ENCODE measurements at places on chromosomes 1 and 21.
A peak's percentile ranks its signal among the peaks of the same experiment; 100 is the strongest.

DNA sequence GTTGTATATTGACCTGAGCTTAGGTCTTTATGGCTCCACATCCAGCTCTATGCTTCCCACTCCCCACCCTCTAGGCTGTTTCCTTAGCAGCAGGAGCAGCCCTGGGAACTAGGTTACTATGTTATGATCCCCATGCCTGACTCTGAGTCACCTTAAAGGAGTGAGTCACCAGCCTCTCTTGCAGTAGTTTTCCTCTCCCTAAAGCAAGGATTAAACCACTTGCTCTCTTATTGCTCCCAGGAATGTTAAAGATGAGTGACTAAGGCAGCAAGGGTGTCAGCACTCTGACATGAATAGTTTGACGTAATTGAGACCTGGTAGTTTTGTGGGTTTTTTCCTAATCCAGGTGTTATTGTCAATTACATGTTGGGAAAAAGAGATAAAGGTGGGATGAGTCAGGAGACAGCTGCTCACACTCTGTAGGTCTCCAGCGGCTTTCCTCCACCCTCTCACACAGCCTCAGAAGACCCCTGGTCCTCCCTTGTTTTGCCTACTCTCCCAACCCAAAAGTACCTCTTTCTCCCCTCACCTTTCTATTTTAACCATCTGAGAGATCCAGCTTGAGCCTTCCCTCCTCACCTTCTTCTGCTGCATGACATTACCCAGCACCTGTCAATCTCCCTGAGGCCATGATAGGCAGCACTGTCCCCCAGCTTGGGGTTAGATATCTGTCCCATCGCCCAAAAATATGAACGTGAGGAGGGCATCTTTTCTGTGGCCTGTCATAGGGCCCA, 369.1 kb upstream of the VAMP3 start:
- DNase-seq = no peak

- peak; percentile 34 for DNase-seq
These were observed at the start of gene UBE2J2 for GRCh38 chr1:1273512-1274298. TSS of gene UBE2J2 (minus strand) at chr1:1273854. CDS start at chr1:1267992, 5,862 bp downstream.

GRCh38 chr21:41966041-41966833, 12.4 kb upstream of the C2CD2 start:
- no peak for DNase-seq

DNA sequence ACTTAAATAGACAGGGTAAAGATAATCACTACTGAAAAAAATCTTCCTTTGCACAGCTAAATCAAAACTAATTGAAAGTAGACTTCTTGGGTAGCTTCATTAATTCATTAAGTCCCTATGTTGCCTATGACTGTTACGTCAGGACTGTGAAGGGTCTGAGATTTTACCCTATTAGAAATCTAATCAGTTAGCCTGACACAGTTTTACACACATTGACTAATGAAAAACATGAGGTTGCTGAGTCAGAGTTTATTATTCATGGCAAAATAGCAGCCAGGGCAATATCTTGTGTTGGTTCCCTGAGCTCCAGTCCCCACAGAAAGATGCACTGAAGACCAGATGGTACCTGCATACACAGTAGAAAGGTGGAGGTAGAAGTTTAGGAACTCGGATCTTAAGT, 262.5 kb upstream of the ZP4 start:
- DNase-seq = no peak

DNA sequence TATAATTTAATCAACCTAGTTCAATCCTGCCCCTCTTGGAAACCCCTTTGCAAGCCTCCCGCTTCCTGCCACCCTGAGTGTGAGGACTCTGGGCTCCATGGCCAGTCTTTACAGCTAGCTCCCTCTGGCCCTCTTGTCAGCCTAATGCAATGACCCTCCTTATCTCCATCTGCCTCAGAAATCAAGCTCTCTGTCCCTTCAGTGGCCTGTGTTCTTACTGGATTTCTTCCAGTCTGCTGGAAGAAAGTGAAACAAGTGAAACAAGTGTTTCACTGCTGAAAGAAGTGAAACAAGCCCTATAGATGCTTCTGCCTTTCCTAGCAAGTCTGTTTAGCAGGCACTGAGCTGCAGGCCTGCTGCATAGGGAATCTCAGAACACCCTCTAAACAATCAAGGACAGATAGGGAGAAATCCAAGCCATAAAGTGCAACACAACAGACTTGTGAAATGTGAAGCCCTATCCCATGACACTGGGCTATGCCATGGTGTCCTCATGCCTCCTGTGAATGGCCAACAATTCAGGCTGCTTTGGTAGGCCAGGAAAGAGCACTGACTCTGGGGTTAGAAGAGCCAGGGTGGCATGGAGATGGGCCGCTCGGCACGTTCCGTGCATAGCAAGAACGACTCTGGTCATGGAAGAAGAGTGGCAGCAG, 55.9 kb downstream of the FAM163A start:
- no peak for DNase-seq

GRCh38 chr1:205211839-205212536, 486 bp upstream of the DSTYK start:
- no peak for DNase-seq

DNA sequence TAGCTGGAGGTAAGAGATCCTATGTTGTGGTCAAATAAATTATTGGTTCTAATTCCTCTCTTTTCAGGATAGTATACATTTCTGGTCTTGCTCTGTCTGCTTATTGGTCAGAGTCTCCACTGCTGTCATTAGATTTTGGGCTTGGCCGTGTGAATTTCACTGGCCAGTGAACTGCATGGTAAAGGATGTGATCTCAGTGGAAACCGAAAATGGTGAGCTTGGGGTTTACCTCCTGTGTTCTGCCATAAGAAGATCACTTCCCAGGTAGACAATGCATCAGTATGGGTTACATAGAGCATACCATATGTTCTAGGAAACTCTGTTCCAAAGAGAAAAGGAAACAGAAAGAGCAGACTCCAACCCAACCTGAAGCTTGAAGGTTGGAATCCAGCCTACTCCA, 1123.3 kb upstream of the B3GALT2 start:
- DNase-seq = no peak

DNA sequence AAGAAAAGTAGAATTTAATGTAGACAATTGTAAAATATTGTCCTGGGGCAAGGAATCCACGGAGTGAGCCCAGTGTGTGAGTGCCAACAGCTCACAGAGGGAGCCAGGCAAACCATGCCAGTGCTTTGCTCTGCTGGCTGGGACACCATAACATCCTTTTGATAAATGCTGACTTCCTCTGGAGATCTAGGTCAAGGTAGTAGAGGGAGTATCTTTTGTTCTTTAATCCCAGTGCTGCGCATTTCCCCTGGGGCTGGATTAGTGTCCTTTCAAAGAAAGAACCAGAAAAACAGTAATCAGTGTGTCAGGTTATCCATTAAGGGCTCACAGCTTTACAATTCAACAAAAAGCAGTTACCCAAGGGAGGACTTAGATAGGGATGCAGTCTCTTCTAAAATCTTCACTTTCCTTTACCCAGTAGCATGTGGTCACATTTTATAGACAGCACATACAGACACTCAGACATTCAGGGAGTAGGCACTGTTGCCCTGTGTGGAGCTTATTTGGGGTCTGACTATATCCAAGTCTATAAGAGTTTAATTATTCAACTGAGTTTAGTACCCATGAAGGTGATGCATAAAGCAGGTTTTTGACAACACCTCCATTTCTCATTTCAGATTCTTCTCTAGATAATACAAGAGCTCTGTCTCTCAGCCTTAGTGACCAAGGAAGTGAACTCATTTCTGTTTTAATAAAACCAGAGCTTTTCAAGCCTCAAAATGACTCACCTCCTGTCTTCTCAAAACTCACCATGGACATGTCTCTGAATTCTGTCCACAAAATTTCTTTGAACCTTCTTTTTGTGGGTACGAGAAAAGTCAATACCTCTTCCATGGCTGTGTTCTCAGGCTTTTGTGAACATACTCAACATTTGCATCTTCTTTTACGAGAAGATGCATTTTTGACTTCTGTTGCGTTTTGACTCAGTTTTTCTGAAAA, 215.3 kb downstream of the BRINP2 start:
- DNase-seq = no peak

Measured in KG1 (cell line).